ENCODE measurements at places on chromosomes 7 and 10.

GRCh38 chr7:157194948-157195347 lies 56.2 kb downstream of the UBE3C start:
- H3K4me1 ChIP-seq = no peaks in the 10 kb centered on the region
- H3K36me3 ChIP-seq = peaks cover 62% of the 10 kb centered on the region
- no peak for DNase-seq
- H3K27me3 ChIP-seq = no peaks in the 10 kb centered on the region

GRCh38 chr10:525565-526315 lies 163.7 kb downstream of the DIP2C start:
- no peak for DNase-seq
- no peak overlapping the region for H3K4me3 ChIP-seq
- H3K36me3 ChIP-seq = no peaks in the 10 kb centered on the region
- peaks cover 4% of the 10 kb centered on the region for H3K27me3 ChIP-seq

- no peaks in the 10 kb centered on the region for H3K4me1 ChIP-seq
- no peak for DNase-seq
- H3K4me3 ChIP-seq = no peak overlapping the region
- H3K27me3 ChIP-seq = no peaks in the 10 kb centered on the region
- H3K27ac ChIP-seq = no peak overlapping the region
Observed at GRCh38 chr7:132703742-132704141, 127.5 kb upstream of the PLXNA4 start.

DNA sequence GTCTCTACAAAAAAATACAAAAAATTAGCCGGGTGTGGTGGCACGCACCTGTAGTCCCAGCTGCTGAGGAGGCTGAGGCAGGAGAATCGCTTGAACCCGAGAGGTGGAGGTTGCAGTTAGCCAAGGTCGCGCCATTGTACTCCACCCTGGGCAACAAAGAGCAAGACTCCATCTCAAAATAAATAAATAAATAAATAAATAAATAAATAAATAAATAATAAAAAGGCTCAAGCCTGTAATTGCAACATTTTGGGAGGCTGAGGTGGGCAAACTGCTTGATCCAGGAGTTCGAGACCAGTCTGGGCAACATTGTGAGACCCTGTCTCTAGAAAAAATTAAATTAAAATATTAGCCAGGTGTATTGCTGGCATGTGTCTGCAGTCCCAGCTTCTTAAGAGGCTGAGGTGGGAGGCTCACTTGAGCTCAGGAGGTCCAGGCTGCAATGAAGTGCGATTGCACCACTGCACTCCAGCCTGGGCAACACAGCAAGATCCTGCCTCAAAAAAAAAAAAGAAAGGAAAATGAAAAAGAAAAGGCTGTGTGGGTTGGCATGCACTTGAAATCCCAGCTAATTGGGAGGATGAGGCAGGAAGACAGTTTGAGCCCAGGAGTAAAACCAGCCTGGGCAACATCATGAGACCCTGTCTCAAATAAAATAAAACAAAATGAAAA lies 27.6 kb upstream of the SRGN start:
- no peak overlapping the region for H3K4me3 ChIP-seq
- H3K27me3 ChIP-seq = no peaks in the 10 kb centered on the region
- no peak overlapping the region for H3K27ac ChIP-seq
- DNase-seq = no peak
- no peaks in the 10 kb centered on the region for H3K36me3 ChIP-seq
- H3K4me1 ChIP-seq = peaks cover 19% of the 10 kb centered on the region

- H3K4me3 ChIP-seq = no peak overlapping the region
- no peak for DNase-seq
- no peak overlapping the region for H3K27ac ChIP-seq
- no peaks in the 10 kb centered on the region for H3K27me3 ChIP-seq
- no peaks in the 10 kb centered on the region for H3K36me3 ChIP-seq
Observed at GRCh38 chr7:17304926-17305325, 6.5 kb downstream of the AHR start.

Data from B cell (primary cell).